ENCODE measurements at places on chromosomes 3 and 15.

- DNase-seq, result no peak
Observed at GRCh38 chr3:6526861-6527260, 334.1 kb upstream of the GRM7 start.

- DNase-seq, result no peak
Observed at GRCh38 chr3:47846880-47847248, 43.9 kb downstream of the DHX30 start.

DNA sequence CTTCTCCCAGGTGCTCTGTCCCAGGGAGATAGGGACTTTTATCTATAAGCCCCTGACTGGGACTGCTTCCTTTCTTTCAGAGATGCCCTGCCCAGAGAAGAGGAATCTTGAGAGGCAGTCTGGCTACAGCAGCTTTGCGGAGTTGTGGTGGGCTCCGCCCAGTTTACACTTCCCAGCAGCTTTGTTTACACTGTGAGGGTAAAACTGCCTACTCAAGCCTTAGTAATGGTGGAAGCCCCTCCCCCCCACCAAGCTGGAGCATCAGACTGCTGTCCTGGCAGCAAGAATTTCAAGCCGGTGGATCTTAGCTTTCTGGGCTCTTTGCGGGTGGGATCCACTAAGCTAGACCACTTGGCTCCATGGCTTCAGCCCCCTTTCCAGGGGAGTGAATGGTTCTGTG, 253.8 kb upstream of the ARL6 start:
- DNase-seq, result no peak

- no peak for DNase-seq
Observed at GRCh38 chr3:198113206-198114053, 153.4 kb downstream of the LMLN start.

GRCh38 chr3:10353661-10354360, 32.9 kb upstream of the SEC13 start:
- no peak for DNase-seq

DNA sequence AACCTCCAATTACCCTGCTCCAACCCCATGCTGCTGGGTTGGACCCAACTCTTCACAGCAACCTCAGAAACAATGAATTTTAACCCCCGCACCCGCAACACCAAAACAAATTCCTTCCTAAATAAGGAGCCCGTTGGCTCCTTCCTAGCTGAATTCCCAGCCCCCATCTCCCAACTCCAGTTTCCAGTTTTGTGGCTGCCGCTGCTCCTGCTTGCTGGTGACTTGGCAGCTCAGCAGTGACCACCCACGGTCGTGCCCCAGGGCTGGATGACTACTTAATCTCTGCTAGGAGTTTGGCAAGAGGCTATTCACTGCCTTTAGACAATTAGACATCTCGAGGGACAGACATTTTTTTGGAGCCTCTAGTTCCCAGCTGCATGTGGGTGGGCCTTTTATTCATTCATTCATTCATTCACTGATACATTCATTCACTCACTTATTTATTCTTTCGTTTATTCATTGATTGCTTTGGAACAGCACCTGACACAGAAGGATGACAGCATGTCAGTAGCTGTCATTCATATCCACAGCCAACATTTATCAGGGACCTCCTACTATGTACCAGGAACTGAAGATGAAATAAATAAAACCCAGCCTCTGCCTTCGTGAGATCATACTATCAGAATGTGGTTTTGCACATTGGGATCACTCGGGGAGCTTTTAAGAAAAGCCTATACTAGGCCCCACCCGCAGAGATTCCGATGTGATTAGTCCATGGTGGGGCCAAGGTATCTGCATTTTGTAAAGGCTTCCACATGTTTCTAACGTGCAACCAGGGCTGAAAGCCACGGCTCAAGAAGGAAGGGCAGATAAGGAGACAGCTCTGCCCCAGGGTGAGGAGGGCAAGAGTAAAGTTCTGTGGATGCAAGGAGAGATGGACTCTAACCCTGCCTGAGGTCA, 256.5 kb downstream of the SHQ1 start:
- DNase-seq, result peak; percentile 26

- DNase-seq, result no peak
Observed at GRCh38 chr15:31304751-31305365, 21.8 kb upstream of the KLF13 start.

Measured in keratinocyte (primary cell).